Progenitor cell of endocrine pancreas (in vitro differentiated cells): ENCODE measurements at places on chromosomes 2 and 18. TPM values are rescaled to one million over a fixed set of nuclear protein-coding genes. Genes with fewer than 3 reads are reported as not detected.

Gene CCBE1
- 1.1 and 1.2 TPM in 2 replicates for total RNA-seq

Gene TPO
- total RNA-seq, result not detected in 2 replicates

Gene ENOSF1
- total RNA-seq, result 69.8 and 70.8 TPM in 2 replicates

- no peak for DNase-seq
Observed at GRCh38 chr2:96907115-96908041, 37.5 kb upstream of the SEMA4C start.

GRCh38 chr18:25446972-25447371, 95.0 kb upstream of the ZNF521 start:
- no peak for DNase-seq

GRCh38 chr18:67072791-67073190, 443.7 kb downstream of the DSEL start:
- DNase-seq, result no peak

- DNase-seq, result no peak
Observed at GRCh38 chr2:35821675-35822074, 533.9 kb upstream of the CRIM1 start.

DNA sequence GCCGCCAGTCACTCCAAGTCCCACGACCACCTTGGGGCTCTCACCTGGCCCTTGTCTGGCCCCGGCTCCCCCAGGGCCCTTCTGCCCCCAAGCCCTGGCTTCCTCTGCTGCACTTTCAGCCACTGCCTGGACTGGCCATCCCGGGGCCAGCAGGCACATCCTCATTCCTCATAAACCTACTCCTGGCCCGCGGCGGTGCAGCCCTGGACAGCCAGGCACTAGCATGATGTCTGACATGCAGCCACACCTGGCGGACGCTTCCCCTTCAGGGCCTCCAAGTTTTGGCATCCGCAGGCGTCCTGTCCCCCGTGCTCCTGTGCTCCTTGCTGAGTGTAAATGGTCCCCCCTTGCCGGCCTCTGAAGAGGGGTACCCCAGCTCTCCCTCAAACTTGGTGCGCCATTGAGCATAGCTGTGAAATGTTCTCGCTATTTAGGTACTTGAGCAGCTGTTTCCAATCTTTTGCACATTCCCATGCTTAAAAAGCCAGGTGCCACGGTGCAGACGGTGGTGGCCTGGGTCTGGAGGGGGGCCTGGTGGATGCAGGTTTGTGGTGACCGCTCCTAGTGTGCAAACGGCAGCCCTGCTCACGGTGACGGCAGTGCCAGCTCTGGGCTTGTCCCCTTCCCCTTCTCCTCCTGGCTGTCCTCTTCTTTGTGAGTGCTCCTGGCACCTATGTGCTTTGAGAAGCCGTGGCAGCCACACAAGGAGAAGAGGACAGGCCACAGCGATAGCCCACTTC, 123.8 kb downstream of the MBP start:
- DNase-seq, result no peak

DNA sequence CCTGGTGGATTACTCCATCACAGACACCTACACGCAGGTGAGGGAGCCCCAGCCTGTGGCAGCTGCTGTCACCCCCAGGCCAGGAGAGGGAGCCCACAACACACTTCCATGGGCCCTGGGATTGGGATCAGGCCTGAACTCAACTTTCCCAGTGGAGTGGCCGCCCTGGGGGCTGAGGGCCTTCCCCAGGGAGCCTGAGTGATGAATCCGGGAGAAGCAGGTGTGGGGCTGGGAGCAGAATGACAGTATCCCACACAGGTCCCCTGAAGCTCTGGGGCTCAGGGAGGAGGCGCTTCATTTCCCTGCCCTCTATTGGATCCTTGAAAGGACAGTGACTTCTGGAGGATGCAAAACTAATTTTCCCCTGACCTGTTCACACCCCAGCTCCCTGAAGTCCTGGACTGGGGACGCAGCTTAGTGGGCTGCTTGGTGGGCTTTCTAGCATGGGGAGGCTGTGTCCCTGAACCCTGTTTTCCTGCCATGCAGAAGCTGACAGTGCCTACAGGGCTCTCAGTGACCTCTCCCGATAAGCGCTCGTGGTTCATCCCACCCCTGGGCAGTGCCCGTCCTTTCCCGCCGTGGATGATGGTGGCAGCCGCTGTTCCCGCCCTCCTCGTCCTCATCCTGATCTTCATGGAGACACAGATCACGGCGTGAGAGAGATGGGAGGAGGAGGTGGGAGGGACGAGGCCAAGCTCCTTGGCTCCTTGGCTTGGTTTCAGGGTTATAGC, 11.0 kb downstream of the SLC4A3 start:
- no peak for DNase-seq

DNA sequence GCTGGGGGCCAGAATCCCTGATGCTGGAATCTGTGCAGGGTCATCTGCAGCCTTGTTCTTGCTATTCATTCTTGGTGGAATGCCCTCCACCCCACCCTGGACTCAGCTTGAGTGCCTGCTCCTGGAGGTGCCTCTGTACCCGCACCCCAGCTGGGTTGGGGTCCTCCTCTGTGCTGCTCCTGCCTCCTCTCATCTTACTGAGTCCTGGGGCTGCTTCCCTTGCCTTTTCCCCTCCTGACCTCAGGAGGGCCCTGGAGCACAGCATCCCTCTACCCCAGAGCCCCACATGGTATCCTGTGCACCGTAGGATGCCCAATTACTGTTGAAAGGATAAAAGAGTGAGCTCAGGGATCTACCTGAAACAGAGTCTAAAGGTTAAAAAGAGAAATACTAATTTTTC, 81.6 kb downstream of the CIB4 start:
- no peak for DNase-seq

DNA sequence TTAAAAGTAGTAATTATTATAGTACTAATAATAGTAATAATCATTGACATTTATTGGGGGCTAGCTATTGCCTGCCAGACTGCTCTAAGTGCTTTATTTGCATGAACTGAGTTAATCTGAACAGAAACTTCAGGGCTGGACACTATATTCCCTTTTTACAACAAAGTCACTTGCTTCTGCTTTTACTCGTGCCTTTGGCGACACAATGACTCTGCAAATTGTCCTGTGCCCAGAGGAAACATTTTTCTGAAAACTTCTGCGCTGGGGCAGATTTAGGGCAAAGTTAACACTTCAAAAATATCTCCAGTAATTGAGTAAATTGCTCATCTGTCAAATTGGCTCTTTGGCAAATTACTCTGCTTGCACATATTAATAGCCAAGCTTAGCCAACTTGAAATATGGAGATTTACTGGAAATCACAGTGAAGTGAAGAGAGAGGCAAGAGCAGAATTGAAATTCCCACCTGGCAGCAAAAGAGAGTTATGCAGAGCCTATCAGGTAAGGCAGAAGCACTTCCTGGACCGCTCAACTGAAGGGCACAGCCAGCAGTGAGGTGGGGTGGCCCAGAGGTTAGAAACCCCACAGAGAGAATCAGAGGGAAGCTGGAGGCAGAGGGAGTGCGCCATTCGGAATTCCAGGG, 36.3 kb downstream of the BMP10 start:
- no peak for DNase-seq
